Thoracic aorta (tissue), 2 donors: ENCODE measurements at places on chromosomes 16 and 17. TPM values are rescaled to one million over a fixed set of nuclear protein-coding genes. Genes with fewer than 3 reads are reported as not detected.

DNA sequence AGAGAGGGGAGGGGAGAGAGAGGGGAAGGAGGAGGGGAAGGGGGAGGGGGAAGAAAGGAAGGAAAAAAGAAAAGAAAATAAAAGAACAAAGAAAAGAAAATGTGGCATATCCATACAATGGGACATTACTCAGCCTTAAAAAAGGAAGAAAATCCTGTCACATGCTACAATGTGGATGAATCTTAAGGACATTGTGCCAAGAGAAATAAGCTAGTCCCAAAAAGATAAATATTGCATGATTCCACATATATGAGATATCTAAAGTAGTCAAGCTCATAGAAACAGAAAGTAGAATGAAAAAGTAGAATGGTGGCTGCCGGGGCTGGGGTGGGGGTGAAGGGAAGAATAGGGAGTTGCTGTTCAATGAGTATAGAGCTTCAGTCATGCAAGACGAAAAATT lies 40.4 kb downstream of the CNGB1 start:
- H3K4me1 ChIP-seq = no peaks in the 10 kb centered on the region
- no peak for DNase-seq
- no peaks in the 10 kb centered on the region for H3K27me3 ChIP-seq
- no peak overlapping the region for H3K4me3 ChIP-seq

GRCh38 chr16:85731179-85731578 lies 19.7 kb downstream of the C16orf74 start:
- H3K27me3 ChIP-seq = no peaks in the 10 kb centered on the region
- H3K36me3 ChIP-seq = no peaks in the 10 kb centered on the region
- no peak for DNase-seq
- H3K4me3 ChIP-seq = no peak overlapping the region
- no peak overlapping the region for H3K27ac ChIP-seq

GRCh38 chr17:39705786-39706348 lies 6.0 kb downstream of the ERBB2 start:
- H3K27me3 ChIP-seq = no peaks in the 10 kb centered on the region
- H3K27ac ChIP-seq = peak overlapping the region; percentile 85
- peaks cover 38% of the 10 kb centered on the region for H3K36me3 ChIP-seq

Gene CCDC200
- not detected for total RNA-seq

GRCh38 chr17:14442798-14443528 lies 142.1 kb downstream of the HS3ST3B1 start:
- no peaks in the 10 kb centered on the region for H3K27me3 ChIP-seq
- no peak overlapping the region for H3K4me3 ChIP-seq
- H3K36me3 ChIP-seq = no peaks in the 10 kb centered on the region
- no peak overlapping the region for H3K27ac ChIP-seq

GRCh38 chr17:77141846-77142449 lies 1.2 kb downstream of the SEC14L1 start:
- no peaks in the 10 kb centered on the region for H3K36me3 ChIP-seq
- peak overlapping the region; percentile 95 for H3K4me3 ChIP-seq
- peak overlapping the region; percentile 71 for H3K27ac ChIP-seq
- H3K4me1 ChIP-seq = peaks cover 48% of the 10 kb centered on the region
- DNase-seq = no peak
- H3K27me3 ChIP-seq = no peaks in the 10 kb centered on the region

Gene ACE
- 5.4 TPM for total RNA-seq

Gene MFAP4
- total RNA-seq = 501 TPM

DNA sequence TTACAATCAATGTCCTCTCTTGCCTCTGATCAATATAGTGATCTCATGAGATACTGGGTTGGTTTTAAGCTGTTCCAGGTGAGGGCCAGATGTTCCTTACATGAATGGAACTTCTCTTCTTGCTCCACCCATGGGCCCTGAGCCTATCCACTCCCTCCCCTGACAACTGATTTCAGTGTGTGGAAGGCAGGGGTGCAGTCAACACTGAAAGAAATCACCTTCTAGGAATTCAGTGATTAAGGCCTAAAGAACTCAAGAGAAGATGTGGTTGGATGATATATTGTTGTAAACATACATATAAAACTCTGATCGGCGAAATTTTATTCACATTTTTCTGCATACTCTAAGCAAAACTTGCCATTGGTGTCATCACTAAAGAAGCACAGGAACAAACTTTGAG lies 6.7 kb upstream of the GOSR2 start:
- no peaks in the 10 kb centered on the region for H3K4me1 ChIP-seq
- no peak overlapping the region for H3K27ac ChIP-seq
- H3K36me3 ChIP-seq = no peaks in the 10 kb centered on the region
- no peak for DNase-seq
- H3K27me3 ChIP-seq = no peaks in the 10 kb centered on the region

DNA sequence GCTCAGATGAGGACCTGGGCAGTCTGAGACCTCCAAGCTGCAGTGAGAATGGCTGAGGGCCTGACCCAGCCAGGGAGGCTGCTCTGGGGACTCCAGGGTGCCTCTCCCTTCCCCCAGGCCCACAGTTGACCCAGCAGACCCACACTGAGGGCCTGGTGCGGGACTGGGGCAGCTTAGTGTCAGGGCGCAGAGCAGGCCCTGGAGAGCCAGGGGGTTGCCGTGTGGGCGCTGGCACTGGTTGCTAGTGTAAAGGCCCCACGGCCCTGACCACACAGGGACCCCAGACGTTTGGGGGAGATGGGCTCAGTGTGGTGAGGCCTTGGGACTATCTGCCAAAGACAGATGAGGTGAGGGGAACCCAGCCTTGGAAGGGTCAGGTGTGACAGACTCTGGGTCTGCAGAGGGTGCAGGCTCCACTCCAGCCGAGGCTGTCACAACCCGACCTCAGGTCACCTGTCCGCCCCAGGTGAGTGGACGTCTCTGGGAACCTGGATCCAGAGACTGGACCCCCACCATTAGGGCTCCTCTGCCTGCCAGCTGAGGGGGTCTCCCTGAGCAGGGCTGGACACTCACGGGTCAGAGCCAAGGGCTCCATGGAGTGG lies 50.8 kb upstream of the GNG13 start:
- no peaks in the 10 kb centered on the region for H3K36me3 ChIP-seq
- H3K27me3 ChIP-seq = no peaks in the 10 kb centered on the region
- no peak overlapping the region for H3K27ac ChIP-seq
- H3K4me1 ChIP-seq = no peaks in the 10 kb centered on the region
- no peak for DNase-seq

- H3K27ac ChIP-seq = no peak overlapping the region
- H3K4me3 ChIP-seq = no peak overlapping the region
- DNase-seq = no peak
- no peaks in the 10 kb centered on the region for H3K27me3 ChIP-seq
- H3K4me1 ChIP-seq = peaks cover 3% of the 10 kb centered on the region
- peaks cover 6% of the 10 kb centered on the region for H3K36me3 ChIP-seq
Observed at GRCh38 chr17:19278729-19279128, 41.6 kb downstream of the EPN2 start.

Gene NEURL4
- total RNA-seq = 24.4 TPM

DNA sequence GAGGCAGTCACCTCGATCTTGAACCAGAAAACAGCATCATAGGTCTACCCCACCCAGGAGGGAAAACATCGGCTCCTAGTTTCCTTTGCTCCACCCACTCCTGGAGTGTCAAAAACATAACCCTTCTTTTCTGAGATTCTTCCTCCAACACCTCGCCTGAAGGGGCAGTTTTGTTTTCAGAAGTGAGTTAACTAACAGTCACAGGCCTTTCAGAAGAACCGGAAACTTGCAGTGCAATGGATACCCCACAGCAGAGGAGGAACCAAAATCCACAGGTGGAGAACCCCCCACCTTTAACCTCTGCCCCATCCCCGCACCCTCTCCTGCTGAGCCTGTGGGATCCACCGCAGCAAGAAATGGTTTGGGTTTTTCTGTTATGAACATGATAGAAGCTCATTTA lies 7.8 kb upstream of the TEX2 start:
- DNase-seq = no peak
- no peak overlapping the region for H3K4me3 ChIP-seq
- no peak overlapping the region for H3K27ac ChIP-seq
- no peaks in the 10 kb centered on the region for H3K36me3 ChIP-seq

DNA sequence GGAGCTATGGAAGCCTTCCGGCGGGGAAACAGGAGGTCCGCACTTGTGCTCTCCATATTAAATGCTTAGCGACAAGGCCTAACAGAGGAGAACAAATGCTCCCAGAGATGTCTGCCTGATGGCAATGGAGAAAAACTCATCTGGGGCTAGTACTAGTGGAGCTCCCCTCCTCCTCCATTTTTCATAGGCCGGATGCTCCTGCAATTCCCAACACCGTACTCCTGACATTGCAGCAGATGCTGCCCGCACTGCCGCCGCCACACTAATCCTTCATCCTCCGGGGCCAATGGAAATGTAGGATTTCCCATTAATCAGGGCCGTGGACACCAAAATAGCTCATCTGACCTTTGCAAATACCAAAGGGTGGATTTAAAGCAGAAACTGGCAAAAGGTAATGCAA lies 27.5 kb downstream of the TOM1L2 start:
- H3K4me3 ChIP-seq = no peak overlapping the region
- no peaks in the 10 kb centered on the region for H3K36me3 ChIP-seq
- H3K27me3 ChIP-seq = no peaks in the 10 kb centered on the region
- H3K27ac ChIP-seq = peak overlapping the region; percentile 84

Gene NFE2L1
- total RNA-seq = 155 TPM

DNA sequence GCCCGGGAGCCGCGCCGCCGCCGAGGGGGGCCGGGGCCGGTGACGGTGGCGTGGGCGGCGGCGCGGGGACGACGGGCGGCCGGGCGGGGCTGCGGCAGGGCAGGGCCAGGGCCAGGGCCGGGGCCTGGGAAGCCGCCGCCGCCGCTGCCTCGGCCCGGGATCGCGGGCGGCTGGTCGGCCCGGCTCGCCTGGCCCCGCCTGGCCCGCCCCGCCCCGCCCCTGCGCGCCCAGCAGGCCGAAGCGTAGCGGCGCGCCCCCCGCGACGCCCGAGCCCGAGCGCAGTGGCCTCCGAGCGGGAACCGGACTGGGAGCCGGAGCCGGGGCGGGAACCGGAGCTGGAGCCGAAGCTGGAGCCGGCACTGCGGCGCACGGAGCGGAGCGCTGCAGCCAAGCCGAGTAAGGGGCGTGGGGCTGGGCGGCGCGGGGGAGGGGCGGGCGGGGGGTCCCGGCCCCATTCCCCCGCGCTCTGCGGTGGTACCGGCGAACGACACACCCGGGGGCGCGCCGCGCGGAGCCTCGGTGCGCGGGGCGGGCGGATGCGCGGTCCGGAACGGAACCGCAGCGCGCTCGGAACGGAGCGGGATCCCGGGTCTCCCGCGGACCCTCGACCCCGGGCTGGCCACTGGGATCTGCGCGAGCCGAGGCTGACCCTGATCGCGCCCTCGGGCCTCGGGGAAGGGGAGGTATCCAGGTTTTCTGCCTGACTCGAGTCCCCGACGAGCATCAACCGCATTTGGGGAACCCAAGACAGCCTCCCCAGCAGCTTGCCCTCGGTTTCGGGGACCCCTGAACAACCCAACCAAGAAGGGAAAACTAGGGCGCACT lies at the start of gene BEAN1:
BEAN1 (plus strand) TSS at position 260 of the 825 bp plus-strand sequence. CDS start 10,382 bp downstream, outside the sequence.
- H3K36me3 ChIP-seq = no peaks in the 10 kb centered on the region
- no peaks in the 10 kb centered on the region for H3K27me3 ChIP-seq
- peak within 1 kb of the TSS; percentile 69 for H3K4me3 ChIP-seq
- no peak for DNase-seq
- no peak within 1 kb of the TSS for H3K27ac ChIP-seq
